ENCODE measurements at places on chromosomes 2 and 18.
A peak's percentile ranks its signal among the peaks of the same experiment; 100 is the strongest.

DNA sequence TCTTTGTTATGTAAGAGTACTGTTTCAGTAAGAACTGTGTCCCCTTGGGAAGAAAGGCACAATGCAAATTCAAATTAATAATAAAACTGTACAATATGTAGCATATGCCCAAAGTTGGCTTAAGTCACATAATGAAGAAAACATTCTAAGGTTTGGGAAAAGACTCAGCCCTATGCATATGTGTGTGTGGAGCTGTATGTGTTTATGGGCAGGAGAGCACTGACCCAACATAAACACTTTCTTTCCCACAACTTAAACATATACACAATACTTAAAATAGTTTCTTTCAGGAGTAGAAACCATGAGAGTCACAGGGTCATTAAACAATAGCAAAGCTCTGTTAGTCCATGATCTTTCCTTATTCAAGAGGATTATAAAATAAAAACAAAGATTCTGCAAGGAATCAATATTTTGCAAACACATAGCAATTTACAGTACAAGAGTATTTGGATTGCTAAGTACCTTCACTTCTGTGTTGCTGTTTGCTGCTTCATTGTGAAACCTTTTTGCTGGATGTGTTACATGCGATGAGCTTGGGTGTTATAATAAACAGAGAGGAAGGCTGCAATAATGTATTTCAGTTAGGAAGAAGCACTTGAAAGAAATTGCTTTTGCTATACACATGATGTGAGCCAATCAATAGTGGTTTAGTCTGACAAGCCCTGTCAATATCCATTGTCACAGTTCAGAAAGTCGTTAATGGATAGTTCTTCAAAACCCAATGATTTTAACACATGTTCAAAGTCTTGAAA lies 347.3 kb downstream of the ARHGAP15 start:
- DNase-seq: no peak

DNA sequence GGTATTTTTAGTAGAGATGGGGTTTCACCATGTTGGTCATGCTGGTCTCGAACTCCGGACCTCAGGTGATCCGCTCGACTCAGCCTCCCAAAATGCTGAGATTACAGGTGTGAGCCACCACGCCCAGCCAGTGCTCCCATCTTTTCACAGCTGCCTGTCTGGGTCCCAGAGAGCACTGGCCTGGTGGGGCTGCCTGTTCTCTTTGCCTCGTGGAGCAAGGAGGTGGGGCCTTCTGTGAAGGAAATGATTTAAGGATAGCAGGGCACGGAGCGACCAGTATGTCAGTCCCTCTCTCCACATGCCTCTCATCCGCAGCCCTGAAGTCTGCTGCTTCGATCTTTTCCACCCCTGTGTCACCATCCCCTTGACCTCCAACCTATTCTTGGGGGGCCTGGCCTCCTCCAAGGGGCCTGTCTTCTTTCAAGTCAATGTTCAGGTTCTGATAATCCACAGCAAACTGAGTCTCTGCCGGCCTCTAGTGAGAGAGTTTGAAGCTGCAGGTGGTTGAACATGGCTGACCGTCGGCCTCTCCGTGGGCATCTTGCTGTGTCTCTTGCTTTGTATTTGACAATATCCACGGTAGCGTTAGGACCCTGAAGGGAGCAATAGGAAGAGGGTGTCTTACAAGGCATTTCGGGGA lies 28.2 kb upstream of the GIGYF2 start:
- no peak for DNase-seq

DNA sequence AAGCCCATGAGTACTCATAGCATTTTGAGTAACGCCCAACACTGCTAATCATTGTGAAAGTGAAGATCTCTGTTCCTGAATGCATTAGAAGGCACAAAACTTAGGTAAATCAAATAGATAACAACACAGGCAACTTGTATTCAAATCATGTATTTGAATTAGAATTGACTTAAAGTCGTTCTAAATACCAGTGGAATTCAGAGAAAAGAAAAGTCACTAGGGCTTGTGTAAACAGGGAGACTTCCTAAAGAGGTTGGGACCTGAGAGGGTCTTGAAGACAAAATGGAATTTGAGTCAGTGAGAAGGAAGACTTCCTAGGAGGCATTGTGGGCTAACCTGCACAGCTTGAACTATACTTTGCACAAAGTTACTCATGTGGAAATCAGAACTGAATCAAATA lies 127.2 kb downstream of the CTNNA2 start:
- DNase-seq: no peak

- no peak for DNase-seq
Observed at GRCh38 chr2:66539452-66539851, 104.5 kb downstream of the MEIS1 start.

GRCh38 chr2:85163675-85164074 lies 30.5 kb downstream of the TCF7L1 start:
- DNase-seq: no peak

GRCh38 chr18:72738136-72738535 lies 129.7 kb downstream of the NETO1 start:
- no peak for DNase-seq

- no peak for DNase-seq
Observed at GRCh38 chr18:67776929-67777328, 260.4 kb upstream of the DSEL start.

GRCh38 chr2:85813982-85814801 lies 60.4 kb downstream of the ATOH8 start:
- peak; percentile 80 for DNase-seq

DNA sequence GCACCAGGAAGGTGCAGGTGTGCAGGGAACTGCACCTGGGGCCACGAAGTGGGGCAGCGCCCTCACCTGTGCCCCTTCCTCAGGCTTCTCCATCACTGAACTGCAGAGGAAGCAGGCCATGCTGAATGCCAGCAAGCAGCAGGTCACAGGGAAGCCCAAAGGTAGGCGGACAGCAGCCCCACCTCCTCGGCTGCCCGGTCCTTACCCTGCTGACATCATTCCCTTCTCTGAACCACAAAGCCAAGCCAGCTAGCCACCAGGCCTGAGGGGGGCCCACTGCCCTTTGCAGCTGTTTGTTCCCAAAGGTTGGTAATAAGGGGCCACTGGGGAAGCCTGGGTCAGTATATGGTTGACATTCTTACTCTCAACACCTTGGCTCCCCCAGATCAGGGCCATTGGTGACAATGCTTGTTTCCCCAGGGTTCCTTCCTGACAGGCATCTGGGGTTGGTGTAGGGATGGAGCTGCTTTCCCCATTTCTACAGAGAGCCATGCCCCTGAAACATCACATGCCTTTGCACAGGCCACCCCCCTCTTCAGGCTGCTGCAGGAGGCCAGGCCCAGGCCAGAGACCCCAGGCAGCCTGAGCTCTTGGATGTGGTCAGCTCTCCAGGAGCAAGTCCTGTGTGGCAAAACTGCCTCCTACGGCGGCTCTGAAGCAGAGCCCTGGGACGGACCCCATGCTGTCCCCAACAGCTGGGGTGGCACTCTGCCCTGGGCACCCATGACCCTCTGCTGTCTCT lies 47.8 kb downstream of the FAM168B start:
- DNase-seq: no peak

DNA sequence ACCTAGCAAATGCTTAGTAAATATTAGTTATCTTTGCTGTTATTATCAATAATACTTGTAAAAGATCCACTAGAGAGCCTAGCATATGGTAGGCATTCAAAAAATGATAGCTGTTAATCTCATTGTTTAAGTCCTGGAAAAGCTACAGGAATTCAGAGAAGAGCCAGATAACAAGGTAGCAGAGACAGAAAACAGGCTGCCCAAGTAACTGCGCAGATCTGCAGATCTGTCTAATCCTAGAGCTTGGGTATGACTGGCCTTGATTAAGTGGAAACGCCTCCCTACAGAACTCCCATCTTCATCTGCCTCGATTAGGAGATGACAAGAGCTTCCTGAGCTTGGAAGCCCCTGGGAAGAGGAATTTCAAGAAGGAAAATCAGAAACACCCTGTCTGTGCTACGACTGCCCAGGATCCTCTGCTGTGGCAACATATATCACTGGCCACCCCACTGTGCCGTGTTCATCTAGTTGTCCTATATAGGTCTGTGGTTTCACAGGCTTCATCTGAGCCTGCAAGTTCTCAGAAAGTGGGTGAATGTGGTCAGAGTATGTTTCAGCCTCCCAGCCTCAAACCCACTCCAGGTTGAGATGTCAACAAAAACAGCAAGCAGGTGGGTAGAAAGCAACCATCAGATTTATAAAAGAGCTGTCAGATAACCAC lies 151.5 kb upstream of the PKDCC start:
- DNase-seq: peak; percentile 31

DNA sequence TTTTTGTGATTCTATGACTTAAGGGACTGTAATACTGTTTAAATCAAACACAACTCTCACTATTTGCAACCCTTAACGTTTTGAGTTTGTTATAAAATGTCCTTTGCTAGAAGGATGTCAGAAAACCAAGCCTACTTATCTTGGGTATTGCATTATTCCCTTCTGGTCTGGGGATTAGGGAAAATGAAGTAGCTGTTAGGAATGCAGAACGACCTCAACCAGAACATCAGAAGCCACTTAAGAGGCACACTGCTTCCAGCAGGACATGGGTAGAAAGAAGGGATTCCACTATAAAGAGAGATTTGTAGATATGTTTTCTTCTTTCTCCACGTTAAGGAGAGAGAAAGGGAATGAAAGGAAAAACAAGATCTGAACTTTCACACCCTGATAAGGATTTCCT lies 101.2 kb downstream of the SETBP1 start:
- DNase-seq: no peak

DNA sequence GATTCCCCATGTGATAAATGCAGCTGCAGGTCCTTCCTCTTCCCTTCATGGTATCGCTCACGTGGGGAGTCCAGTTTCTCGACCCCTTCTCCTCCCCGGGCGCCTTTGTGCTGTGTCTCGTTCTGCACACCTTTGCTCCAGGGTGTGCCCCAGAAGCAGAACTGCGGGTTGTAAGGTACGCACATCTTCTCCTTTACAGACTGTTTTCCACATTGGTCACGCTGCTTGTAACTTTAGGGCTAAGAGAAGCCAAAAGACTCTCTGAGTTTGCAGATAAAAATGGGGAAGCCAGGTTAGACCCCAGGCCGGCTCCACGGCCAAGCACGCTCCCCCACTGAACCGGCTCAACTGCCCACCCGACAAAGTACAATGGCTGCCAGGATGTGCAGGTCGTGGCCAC lies 45.9 kb upstream of the TFCP2L1 start:
- DNase-seq: no peak

- DNase-seq: no peak
Observed at GRCh38 chr2:132632000-132632649, 37.9 kb downstream of the LYPD1 start.

DNA sequence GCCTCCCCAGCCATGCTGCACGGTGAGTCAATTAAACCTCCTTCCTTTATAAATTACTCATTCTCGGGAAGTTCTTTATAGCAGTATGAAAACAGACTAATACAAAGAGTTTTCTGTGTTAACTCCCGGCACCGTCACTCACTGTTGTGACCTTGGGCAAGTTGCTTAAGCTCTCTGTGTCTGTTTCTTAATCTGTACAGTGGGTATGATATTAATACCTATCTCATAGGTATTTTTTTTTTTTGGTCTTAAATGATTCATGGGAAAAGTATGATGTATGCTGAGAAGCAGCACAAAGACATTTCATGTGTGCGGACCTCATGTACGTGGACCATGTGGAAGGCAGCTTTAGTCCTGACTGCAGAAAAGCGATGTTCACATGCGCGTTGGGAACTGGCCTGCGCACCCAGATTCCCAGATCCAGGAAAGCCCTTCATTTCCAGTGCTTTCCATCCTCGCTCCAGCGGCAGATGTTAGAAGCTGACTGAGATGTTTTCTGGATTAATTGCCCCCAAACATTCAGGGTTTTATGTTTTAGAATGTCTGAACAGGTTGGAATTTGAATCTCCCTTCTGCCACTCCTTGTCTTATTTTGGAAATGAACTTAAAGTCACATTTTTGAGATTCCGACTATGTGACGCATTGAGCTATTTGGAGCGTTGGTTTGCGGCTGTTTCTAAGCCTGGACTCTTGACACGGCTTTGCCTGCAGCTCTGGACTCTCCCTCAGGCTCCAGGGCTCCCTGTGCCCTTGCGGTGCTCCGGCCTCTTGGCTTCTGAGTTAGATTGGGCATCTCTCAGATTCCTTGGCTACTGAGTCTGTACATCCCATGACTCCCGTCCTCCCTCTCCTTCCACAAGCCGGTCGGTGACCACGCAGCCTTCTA lies 61.4 kb downstream of the SLC4A3 start:
- DNase-seq: no peak

- peak; percentile 56 for DNase-seq
Observed at GRCh38 chr2:70087702-70088597, 673 bp downstream of the PCBP1 start.

DNA sequence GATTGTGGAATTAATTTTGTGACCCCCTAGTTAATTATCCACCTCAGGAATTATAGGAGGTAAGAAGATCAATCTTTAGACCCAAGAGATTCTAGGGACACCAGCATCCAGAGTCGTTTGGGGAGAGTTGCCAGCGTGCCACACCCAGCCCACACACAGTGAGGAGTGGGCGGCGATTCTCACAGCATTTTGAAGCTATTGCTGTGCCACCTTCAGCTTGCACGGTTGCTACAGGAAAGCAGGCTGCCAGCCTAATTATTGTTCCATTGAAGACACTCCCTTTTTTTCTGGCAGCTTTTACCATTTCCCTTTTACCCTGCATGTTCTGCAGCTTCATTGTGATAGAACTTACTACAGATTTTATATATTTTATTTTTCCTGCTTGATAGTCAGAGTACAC lies 13.1 kb upstream of the MYL12A start:
- DNase-seq: no peak

- no peak for DNase-seq
Observed at GRCh38 chr2:100248044-100248330, 74.3 kb downstream of the LONRF2 start.

- no peak for DNase-seq
Observed at GRCh38 chr2:198157314-198157713, 352.9 kb downstream of the PLCL1 start.

DNA sequence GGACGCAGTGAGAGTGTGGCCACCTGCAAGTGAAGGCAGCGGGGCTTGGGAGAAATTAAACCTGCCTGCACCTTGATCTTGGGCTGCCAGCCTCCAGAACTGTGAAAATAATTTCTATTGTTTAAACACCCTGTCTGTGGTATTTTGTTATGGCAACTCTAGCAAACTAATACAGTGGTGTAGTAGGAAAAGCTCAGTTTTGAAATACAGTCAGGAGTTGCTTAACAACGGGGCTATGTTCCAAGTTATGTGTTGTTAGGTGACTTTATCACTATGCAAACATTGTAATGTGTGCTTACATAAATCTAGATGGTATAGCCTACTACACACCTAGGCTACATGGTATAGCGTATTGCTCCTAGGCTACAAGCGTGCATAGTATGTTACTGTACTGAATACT lies 93.4 kb upstream of the FN1 start:
- no peak for DNase-seq

GRCh38 chr2:62309465-62310091 lies 113.7 kb downstream of the B3GNT2 start:
- peak; percentile 23 for DNase-seq

GRCh38 chr2:134764164-134764563 lies 45.4 kb upstream of the TMEM163 start:
- no peak for DNase-seq

DNA sequence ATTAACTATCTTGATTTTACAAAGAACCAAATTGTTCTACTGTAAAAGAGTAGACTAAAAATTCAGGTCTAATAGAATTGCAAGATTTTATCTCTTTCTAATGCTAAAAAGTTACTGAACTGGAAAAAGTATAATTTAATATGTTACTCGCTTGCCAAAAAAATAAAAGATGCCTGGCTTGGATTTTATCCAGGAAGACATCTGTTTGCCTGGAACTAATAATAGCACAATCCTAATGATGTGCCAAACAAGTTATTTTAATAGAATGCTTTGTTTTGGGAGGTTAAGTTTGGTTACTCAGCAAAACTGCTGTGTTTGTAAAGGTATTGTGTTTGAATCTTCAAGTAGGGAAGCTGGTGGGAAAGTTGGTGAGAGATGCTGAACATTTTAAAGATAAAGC lies 19.4 kb upstream of the ZSWIM2 start:
- no peak for DNase-seq
